ENCODE measurements at places on chromosomes 2 and 18. TPM values are rescaled to one million over a fixed set of nuclear protein-coding genes. Genes with fewer than 3 reads are reported as not detected.
A peak's percentile ranks its signal among the peaks of the same experiment; 100 is the strongest.

Gene HMSD
- 4.5 TPM for total RNA-seq

Gene ALPG
- 0.88 TPM for total RNA-seq

Gene SLC11A1
- 0.39 TPM for total RNA-seq

Gene E2F6
- 14.2 TPM for total RNA-seq

Gene LOXHD1
- total RNA-seq: not detected

Gene ABCG8
- not detected for total RNA-seq

Gene ZNF892
- total RNA-seq: 7.2 TPM

Gene COA5
- 39.3 TPM for total RNA-seq

DNA sequence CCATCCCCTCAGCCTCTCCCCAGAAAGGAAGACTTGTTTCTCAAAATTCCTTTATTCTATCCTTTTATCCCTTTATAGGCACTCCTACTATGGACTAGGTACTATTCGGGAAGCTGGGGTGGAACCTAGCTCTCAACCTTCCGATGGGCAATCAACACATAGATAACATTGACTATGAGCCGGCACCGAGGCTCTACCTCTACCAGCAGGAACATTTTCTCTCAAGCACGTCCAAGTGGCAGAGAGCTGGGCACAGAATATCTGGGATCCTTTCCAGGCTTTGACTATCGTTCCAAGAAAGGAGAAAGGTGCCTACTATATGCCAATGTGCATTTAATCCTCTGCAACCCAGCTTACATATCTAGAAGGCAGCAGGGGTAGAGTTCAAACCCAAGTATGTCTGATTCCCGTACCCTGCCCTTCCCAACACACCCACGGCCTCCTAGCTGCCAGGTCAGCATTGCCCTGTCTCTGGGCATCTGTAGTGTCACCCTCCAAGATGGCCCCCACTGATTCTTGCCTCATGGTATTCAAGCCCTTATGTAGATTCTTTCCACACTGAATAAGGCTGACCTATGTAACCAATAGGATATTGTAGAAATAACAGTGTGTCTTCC lies 28.3 kb downstream of the TNS1 start:
- DNase-seq: no peak
- no peak overlapping the region for H3K4me3 ChIP-seq
- no peak overlapping the region for H3K27ac ChIP-seq
- H3K4me1 ChIP-seq: peaks cover 23% of the 10 kb centered on the region
- peaks cover 4% of the 10 kb centered on the region for H3K27me3 ChIP-seq

- DNase-seq: no peak
- peaks cover 4% of the 10 kb centered on the region for H3K27me3 ChIP-seq
- H3K4me3 ChIP-seq: no peak overlapping the region
- no peak overlapping the region for H3K27ac ChIP-seq
- H3K36me3 ChIP-seq: no peaks in the 10 kb centered on the region
- no peaks in the 10 kb centered on the region for H3K4me1 ChIP-seq
These were observed 600.3 kb downstream of the CCDC85A start for GRCh38 chr2:56784046-56784445.

DNA sequence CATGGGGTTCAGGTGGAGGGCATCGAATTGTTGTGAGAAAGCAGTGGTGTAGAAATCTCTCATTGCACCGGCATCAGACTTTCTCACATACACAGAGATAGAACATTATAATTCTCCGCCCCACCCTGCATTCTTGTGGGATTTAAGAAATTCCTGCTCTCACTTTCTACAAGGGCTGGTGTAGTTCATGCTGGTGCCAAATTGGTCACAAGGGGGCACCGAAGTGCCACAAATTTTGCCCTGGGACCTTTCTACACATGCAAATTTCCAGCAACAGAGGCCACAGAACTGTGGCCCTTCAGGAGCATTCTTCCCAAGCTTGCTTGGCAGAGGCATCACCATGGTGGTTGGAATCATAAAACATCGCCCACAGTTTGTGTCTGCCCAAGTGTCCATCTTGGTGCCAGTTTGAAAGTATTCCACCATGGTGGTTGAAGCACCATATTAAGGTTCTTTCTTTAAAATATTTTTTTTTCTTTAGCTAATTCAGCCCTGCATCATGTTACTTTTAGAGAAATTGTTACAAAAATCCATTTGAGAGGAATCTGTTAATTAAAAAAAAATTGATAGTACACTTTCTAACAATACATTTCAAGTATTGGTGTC lies 521.2 kb upstream of the FANCL start:
- H3K36me3 ChIP-seq: no peaks in the 10 kb centered on the region
- H3K27ac ChIP-seq: no peak overlapping the region
- DNase-seq: peak; percentile 67
- no peaks in the 10 kb centered on the region for H3K27me3 ChIP-seq
- no peak overlapping the region for H3K4me3 ChIP-seq
- peaks cover 3% of the 10 kb centered on the region for H3K4me1 ChIP-seq

DNA sequence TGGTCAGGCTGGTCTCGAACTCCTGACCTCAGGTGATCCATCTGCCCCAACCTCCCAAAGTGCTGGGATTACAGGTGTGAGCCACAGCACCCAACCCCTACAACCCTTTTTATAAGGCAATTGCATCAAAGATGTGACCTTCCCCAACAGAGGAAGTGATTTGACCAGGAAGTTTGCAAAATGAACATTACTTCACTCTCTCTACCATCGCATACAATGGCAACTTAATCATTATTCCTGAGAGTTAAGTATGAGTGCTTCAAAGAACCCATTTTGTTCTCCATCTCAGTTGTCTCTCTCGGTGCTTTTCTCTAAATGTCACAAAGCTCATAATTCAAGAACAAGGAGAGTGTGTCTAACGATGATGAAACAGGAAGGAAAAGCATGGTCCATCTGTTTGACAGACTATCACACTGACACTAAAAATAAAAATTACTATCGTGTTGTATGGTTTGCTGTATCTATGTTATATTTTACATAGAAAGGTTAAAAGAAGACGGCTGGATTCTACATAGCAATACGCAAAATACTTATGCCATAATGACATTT lies 18.1 kb upstream of the CREG2 start:
- no peak overlapping the region for H3K27ac ChIP-seq
- peaks cover 65% of the 10 kb centered on the region for H3K27me3 ChIP-seq

DNA sequence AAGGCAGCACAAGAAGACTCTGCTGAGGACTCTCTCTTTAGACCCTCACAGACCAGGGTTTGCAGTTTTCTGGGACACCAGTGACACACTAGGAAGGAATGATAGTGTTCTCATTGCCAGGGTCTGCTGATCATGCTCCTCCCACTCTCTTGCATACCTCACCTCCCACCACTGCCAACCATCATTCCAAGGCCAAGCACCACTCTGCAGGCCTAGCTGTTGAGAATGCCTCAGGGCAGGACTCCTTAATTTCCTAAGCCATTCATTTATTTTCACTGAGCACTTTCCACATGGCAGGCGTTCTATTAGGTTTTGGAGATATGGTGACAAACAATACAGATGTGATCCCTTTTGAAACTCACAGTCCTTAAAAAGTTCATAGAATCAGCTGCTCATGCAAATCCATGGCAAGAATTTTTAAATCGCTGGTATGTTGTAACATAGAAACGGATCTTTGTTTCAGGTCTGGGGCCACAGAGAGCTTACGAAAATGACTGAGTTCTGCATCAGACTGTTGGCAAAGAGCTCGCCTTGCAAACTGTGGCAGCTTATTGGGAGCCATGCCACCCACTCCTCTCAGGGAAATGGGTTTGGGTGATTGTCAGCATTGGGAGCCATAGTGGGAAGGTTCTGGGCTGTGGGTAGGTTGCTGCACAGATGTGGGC lies 78.5 kb downstream of the XDH start:
- DNase-seq: no peak
- no peak overlapping the region for H3K4me3 ChIP-seq
- H3K4me1 ChIP-seq: peaks cover 8% of the 10 kb centered on the region
- peaks cover 24% of the 10 kb centered on the region for H3K27me3 ChIP-seq
- H3K27ac ChIP-seq: no peak overlapping the region

GRCh38 chr18:62387257-62387656 lies 62.1 kb downstream of the TNFRSF11A start:
- H3K36me3 ChIP-seq: no peaks in the 10 kb centered on the region
- H3K4me3 ChIP-seq: no peak overlapping the region
- H3K4me1 ChIP-seq: no peaks in the 10 kb centered on the region
- H3K27me3 ChIP-seq: peaks cover 10% of the 10 kb centered on the region

DNA sequence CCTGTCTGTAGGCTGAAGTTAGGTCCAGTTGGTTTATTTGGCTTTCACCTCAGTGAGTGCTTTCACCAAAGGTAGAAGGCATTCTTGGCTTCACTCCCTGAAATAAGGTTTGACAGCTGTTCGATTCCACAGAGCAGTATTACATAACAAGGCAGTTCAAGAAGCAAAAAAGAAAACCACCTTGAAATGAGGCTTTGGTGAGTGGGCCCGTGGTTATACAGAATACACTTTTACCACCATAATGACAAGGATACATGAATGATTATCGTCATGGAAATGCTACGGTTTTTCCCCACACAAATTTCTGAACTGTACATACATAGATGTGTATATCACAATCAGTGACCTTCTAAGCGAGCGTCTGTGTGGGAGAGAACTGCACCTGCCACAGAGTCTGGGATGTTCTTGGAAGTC lies 80.0 kb upstream of the CHRNA1 start:
- H3K27ac ChIP-seq: no peak overlapping the region
- DNase-seq: no peak
- no peaks in the 10 kb centered on the region for H3K27me3 ChIP-seq
- H3K4me3 ChIP-seq: no peak overlapping the region

- no peaks in the 10 kb centered on the region for H3K4me1 ChIP-seq
- H3K27me3 ChIP-seq: no peaks in the 10 kb centered on the region
- no peak for DNase-seq
- H3K4me3 ChIP-seq: no peak overlapping the region
- no peaks in the 10 kb centered on the region for H3K36me3 ChIP-seq
These were observed 38.4 kb downstream of the RAD51AP2 start for GRCh38 chr2:17479875-17480274.

DNA sequence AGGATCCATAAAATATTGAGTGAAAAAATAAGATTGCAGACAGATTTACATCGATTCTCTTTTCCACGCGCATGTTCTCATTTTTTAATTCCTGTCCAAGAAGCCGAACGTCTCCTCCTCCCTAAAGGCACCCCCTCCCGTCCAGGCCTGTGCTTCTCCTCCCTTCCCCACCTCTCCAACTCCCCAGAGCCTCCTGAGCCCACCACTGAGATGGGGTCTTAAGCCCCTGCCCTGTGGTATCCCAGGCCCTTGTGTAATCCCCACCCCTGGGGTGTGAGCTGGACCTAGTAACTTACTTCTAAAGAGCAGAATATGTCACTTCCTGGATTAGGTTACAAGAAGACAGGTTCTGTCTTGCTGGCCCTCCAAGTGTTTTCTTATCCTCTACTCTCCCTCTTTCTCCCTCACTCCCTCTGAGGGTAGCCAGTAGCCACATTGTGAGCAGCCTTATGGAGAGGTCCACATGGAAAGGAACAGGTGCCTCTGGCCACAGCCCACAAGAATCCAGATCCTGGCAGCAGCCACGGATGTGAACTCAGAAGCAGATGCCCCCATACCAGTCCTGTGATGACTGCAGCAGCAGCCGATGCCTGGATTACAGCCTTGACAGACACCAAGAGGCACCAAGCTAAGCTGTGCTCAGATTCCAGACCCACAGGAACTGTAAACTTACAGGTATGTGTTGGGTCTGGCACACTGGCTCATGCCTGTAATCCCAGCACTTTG lies 39.6 kb upstream of the OTOS start:
- H3K36me3 ChIP-seq: no peaks in the 10 kb centered on the region
- DNase-seq: no peak
- no peak overlapping the region for H3K27ac ChIP-seq
- no peaks in the 10 kb centered on the region for H3K4me1 ChIP-seq
- no peak overlapping the region for H3K4me3 ChIP-seq
- H3K27me3 ChIP-seq: peaks cover 54% of the 10 kb centered on the region

DNA sequence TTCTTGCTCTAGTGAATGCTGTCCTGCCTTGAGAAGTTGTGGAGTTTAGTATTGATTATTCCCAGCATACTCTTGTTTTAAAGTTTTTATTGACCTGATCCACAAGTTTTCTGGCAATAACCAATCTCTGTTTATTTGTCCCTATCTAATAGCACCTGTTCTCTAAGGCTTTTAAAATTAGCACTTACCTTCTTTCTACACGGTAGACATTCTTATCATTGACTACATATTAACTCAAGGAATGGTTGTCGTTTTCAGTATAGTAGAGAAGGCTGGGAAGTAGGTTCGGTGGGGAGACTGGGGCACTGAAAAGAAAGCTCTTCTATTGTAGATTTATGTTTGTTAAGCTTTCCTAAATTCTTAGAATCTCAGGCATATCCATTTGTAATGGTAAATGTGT lies 726.0 kb downstream of the DPP10 start:
- H3K4me1 ChIP-seq: no peaks in the 10 kb centered on the region
- peaks cover 11% of the 10 kb centered on the region for H3K27me3 ChIP-seq
- H3K27ac ChIP-seq: no peak overlapping the region
- no peak overlapping the region for H3K4me3 ChIP-seq
- no peak for DNase-seq
- no peaks in the 10 kb centered on the region for H3K36me3 ChIP-seq

DNA sequence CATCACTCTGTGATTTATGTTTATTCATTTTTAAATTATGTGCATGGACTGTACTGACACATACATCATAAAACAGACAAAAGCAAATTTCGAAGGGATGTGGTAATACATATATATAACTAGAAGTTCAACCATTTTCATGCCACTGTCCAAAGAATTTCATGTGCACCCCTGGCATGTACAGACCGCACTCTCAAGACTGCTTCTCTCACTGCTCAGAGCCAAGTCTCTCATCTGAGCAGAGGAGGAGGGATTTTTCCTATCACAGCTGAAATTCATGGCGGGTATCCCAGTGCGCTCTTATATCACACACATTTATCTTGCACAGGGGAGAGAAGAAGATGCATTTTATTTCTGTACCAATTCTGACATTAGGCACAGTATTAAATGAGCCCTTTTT lies 5.9 kb downstream of the TMEM178A start:
- H3K36me3 ChIP-seq: peaks cover 3% of the 10 kb centered on the region
- no peak overlapping the region for H3K27ac ChIP-seq
- peaks cover 13% of the 10 kb centered on the region for H3K4me1 ChIP-seq
- peaks cover 48% of the 10 kb centered on the region for H3K27me3 ChIP-seq
- H3K4me3 ChIP-seq: no peak overlapping the region
- no peak for DNase-seq

DNA sequence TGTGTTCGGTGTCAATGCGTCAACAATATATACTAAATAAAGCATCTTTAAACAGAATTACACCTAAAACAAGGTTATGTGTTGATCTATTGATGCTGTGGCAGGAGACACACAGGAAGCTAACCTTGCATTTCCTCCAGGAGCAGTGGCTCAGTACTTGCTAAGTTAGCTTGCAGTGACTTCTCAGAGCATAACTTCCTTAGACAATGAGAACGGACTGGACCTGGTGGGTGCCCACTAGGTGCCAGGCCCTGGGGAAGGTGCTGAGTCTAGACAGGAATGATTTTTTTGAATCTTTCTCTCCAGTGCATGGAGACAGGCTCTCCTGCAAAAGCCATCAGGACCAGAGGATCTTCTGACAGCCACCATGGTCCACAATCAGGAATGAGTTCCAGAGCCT lies 73.8 kb upstream of the MGAT4A start:
- H3K27me3 ChIP-seq: peaks cover 7% of the 10 kb centered on the region
- H3K36me3 ChIP-seq: no peaks in the 10 kb centered on the region
- H3K4me1 ChIP-seq: peaks cover 17% of the 10 kb centered on the region
- no peak overlapping the region for H3K4me3 ChIP-seq
- peak overlapping the region; percentile 21 for H3K27ac ChIP-seq

- no peaks in the 10 kb centered on the region for H3K27me3 ChIP-seq
- no peak overlapping the region for H3K4me3 ChIP-seq
- no peak for DNase-seq
These were observed 38.3 kb upstream of the ST3GAL5 start for GRCh38 chr2:85926931-85927661.

Data from type B pancreatic cell (in vitro differentiated cells).